Activated T-helper 17 cell treated with anti-CD3 and anti-CD28 coated beads, Interleukin-2, amount 50 U/mL, for 72 hours (primary cell): ENCODE measurements at places on chromosomes 5 and 9. TPM values are rescaled to one million over a fixed set of nuclear protein-coding genes. Genes with fewer than 3 reads are reported as not detected.
A peak's percentile ranks its signal among the peaks of the same experiment; 100 is the strongest.

GRCh38 chr5:6868171-6868570 lies 154.9 kb downstream of the TENT4A start:
- no peak for ATAC-seq

GRCh38 chr5:136061630-136062365 lies 33.0 kb downstream of the TGFBI start:
- no peak for ATAC-seq

GRCh38 chr5:164360589-164360988 lies 855.2 kb downstream of the MAT2B start:
- no peak for ATAC-seq

- ATAC-seq = no peak
These were observed 22.4 kb downstream of the CXXC5 start for GRCh38 chr5:139670369-139671095.

GRCh38 chr9:107142430-107142829 lies 140.6 kb upstream of the RAD23B start:
- ATAC-seq = no peak

The ERP44 gene
- total RNA-seq = 11.1 TPM

GRCh38 chr9:77766587-77766986 lies 118.5 kb upstream of the GNA14 start:
- ATAC-seq = no peak

GRCh38 chr9:101299901-101300300 lies 84.9 kb downstream of the BAAT start:
- ATAC-seq = no peak

DNA sequence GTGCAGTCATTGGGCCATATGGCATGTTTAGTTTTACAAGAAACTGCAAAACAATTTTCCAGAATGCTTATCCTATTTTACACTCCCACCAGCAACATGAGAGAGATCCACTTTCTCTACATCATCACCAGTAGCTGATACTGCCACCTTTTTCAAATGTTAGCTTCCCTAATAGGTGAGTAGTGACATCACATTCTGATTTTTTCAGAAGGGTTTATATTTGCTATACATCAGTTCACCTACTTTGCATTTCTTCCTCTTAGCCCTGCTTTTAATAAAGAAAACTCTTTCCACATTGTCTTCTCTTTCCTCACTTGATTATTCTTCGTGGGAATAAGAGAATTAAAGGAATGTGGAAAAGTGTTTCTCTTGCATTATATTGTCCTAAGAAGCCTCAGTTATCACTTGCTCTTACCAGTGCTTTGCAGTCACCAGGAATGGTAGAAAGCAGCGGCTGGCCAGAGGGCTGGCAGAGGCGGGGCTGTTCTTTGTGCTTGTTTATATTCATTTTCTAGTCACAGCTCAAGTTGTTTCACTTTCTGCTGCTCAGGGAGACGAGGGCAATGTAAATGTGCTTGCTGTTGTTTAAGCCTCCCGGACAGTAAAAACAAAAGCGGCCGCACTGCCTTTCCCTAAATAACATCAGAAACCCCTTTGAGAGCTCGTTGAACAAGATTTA lies 164.8 kb downstream of the HSD17B3 start:
- peak; percentile 50 for ATAC-seq

GRCh38 chr5:174751154-174752000 lies 27.0 kb downstream of the MSX2 start:
- no peak for ATAC-seq

The NMUR2 gene
- not detected for total RNA-seq

DNA sequence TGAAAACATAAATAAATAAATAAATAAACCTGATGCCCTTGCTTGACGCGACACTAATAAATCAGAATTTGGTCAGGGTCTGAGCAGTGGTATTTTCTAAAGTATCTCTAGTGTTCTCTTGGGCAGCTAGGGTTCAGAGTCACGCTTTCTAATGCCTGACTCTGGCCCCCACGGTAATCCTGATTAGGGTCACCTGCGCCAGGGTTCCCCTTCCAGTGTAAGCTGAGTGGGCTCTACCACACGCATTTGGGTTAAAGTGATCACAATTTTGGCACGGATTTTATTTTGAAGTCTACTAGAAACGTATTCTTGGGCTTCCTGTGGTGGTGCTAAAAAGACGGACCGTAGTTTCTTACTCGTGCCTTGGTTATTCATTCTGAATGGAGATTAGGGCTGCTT lies 651 bp downstream of the TTC1 start:
- no peak for ATAC-seq
